Retinal pigment epithelial cell (primary cell): ENCODE measurements at places on chromosomes 1 and 21.

DNA sequence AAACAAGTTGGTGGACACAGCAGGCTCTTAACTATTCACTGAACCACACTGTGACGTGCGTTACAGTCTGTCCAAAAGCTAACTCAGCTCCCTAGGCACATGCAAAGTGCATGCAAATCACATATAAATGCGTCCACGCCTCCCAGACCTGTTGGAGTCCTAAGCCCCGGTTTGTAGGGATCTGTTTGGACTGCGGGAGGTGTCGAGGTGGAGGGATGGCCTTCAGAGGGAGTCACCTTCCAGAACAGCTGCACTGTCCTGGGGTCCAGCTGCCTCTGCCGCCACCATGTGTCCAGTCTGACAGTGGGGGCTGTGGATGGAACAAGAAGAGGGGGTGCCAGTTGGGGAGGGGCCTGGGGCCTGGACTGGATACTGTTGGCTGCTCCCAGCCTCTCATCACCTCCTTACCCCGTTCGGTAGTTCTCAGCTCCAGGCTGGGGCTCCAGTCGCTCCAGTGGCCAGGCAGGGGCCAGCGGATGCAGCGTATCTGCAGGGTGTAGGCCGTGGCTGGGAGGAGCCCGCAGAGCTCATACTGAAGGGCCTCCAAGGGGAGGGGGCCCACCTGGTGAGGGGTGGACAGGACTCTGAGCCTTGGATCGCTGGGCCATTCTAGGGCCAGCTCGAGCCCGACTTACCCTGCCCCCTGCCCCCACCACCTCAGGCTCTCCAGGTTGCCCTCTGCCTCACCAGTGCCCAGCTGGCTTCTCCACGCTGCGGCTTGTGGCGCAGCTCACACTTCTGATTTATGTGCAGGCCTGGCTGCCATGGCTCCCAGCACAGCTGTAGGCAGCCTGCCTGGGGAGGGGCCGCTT lies 7.9 kb upstream of the MRPS15 start:
- DNase-seq: no peak

- peak; percentile 39 for DNase-seq
Measured at GRCh38 chr1:102879439-102879993, 228.8 kb downstream of the COL11A1 start.

DNA sequence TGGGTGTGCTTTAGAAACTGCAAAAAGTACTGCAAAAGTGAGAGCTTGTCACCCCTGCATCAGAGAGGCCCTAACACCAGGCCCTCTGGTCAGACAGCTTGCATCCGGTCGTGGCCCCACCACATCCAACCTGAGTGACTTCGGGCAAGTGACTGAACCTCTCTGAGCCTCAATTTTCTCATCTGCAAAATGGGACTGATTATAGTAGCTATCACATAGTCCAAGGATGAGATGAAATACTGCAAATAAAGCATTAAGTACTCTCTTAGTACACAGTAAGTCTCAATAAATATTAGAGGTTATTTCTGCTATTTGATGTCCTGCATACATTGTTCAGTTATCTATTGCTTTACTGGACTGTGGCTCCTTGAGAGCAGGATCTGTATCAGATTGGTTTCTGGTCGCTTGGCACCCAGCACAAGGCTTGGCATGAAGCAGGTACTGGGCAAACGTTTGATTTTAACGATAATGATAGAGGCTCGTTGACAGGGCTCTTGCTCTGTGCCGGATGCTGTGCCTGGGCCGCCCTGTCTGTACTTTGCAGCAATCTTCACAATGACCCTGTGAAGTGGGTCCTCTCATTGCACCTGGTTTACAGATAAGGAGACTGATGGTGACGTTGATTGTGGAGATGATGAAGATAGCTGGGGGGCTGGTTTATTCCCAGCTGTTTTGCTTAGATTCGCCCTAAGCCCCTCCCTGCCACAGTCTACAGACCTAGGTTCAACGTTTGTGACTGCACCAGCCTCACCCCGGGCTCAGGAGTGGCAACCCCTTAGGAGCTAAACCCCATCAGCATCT lies 43.6 kb downstream of the RAP1GAP start:
- DNase-seq: no peak

- no peak for DNase-seq
Measured at GRCh38 chr1:103056423-103056822, 51.9 kb downstream of the COL11A1 start.

DNA sequence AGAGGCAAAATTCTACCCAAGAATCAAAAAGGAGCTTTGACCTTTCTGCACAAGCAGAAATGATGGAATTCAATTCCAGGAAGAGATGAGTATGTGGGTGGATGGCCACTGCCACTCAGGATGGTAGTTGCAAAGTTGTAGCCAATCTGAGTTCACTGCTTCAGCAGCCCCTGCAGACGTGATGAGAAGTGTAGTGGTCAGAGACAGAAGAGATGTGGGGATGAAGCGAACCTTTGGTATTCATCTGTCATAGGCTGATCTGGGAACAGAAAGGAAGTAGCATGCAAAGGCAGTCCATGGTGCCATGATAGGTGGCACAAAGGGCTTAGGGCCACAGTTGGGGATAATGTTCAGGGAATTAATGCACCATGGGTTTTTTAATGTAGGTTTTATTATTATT lies 81.1 kb upstream of the PGBD5 start:
- DNase-seq: no peak
